ENCODE measurements at places on chromosomes 2 and 18. TPM values are rescaled to one million over a fixed set of nuclear protein-coding genes. Genes with fewer than 3 reads are reported as not detected.

Gene ANKRD30BL
- total RNA-seq, result 0.31 TPM

Gene LBX2
- total RNA-seq, result not detected

Gene RGPD8
- 22.9 TPM for total RNA-seq

Gene NT5DC4
- total RNA-seq, result 0.21 TPM

Gene REEP1
- 29.3 TPM for total RNA-seq

Gene SESTD1
- total RNA-seq, result 36.7 TPM

Gene MLPH
- total RNA-seq, result 10.3 TPM

Gene CCDC93
- total RNA-seq, result 23.6 TPM

Gene SPIRE1
- total RNA-seq, result 31.7 TPM

Gene TCF23
- total RNA-seq, result not detected

Gene KIF1A
- 8.9 TPM for total RNA-seq

Gene COL5A2
- 607 TPM for total RNA-seq

Gene CXCR1
- total RNA-seq, result 0.31 TPM

Gene IL36RN
- 5.6 TPM for total RNA-seq

Gene KIAA2012
- total RNA-seq, result 0.21 TPM

Gene SIX3
- not detected for total RNA-seq

Gene RSAD2
- 2.6 TPM for total RNA-seq

Gene CAPG
- 61.2 TPM for total RNA-seq

Gene GPD2
- 82.4 TPM for total RNA-seq

Gene HOXD11
- total RNA-seq, result not detected

Gene IL37
- total RNA-seq, result not detected

Gene KANSL3
- 45.2 TPM for total RNA-seq

Gene TMEM37
- 3.1 TPM for total RNA-seq

Gene SRD5A2
- total RNA-seq, result 0.10 TPM

Data from tongue (tissue), 3 donors.